Skeletal muscle tissue (tissue), 5 donors: ENCODE measurements at places on chromosomes 3 and 15. TPM values are rescaled to one million over a fixed set of nuclear protein-coding genes. Genes with fewer than 3 reads are reported as not detected.

SCAMP5 gene
- 1.6 TPM for total RNA-seq

MESP2 gene
- not detected for total RNA-seq

CAND2 gene
- 22.4 TPM for total RNA-seq

CAMP gene
- total RNA-seq: not detected

IGSF10 gene
- total RNA-seq: 18.3 TPM
